GM04504 (cell line): ENCODE measurements at places on chromosomes 11 and 22.

GRCh38 chr11:12682737-12683500, 8.7 kb downstream of the TEAD1 start:
- DNase-seq, result no peak

GRCh38 chr11:120057595-120058581, 80.0 kb downstream of the TRIM29 start:
- DNase-seq, result no peak

DNA sequence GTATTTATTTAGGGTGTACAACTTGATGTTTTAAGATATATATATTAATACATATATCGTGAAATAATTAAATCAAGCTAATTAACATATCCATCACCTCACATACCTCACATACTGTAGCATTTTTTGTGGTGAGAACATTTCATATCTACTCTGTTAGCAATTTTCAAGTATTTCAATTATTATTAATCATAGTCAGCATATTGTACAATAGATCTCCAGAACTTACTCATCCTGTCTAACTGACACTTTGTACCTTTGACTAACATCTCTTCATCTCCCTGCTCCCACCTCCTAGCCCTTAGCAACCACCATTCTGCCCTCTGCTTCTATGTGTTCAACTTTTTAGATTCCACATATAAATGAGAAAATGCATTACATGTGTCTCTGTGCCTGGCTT, 108.4 kb downstream of the BARX2 start:
- DNase-seq, result no peak

GRCh38 chr11:70849031-70849430, 403.3 kb downstream of the SHANK2 start:
- DNase-seq, result no peak

DNA sequence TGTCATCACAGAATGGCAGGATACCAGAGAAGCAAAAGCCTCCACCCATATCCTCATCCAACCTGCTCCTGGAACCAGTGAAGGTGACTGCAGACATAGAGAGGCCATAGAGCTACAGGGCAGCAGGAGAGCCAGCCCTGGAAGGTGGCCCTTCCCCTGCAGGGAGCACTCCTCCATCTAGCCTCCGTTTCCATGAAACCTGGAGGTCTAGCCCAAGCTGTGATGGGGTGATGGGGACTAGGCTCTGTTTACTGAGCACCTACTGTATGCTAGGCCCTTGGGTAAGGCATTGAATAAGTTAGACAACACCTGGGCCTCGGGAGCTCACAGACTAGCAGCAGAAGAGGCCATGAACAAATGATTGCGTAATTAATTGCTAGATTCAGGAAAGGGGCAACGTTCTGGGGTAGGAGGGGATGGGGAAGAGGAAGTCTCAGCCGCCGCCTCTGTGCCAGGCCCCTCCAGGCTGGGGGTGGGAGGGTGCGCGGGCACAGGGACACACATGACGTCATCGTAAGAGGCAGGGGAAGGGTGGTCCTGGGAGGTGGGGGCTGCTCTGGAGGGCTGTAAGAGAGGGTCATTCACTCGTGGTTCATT, 784 bp upstream of the SYNGR1 start:
- no peak for DNase-seq

GRCh38 chr11:2846056-2846455, 39.5 kb downstream of the CDKN1C start:
- no peak for DNase-seq

- DNase-seq, result no peak
Measured at GRCh38 chr11:848380-848931, 5.8 kb downstream of the TSPAN4 start.

DNA sequence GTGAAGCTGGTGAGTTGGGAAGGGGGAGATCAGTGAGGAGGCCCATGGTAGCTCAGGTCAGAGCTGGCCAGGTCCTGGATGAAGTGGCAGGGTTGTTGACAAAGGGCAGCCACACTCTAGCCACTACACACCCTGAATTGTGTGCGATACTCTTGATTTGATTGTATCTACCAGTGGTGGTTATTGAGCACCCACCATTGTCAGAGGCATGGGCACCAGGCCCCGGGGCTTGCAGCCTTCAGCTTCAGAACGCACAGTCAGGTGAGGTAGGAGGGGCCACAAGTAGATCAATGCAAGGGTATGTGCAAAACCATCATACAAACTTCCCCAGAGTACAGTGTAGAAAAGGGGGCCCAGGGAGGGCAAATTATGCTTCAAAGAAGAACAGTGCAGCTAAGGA, 38.1 kb downstream of the MICAL2 start:
- DNase-seq, result no peak

GRCh38 chr11:8988329-8989234, 15.2 kb downstream of the NRIP3 start:
- no peak for DNase-seq

DNA sequence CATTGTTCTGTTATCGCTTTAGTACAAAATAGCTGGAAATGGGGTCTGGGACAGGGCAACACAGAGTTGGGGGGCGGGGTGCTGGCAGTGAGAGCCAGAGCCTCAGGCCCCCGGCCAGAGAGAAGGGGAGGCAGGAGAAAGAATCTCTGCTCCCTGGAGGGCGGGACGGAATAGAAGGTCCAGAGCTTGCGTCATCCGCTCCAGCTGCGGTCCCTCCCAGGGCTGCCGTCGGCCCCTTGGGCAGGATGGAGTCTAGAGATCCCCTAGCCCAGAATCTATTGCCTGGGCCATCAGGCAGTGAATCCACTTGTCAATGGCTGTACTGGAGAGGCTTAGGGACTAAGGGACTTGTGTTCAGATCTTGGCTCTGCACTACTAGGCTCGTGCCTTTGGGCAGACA, 5.0 kb downstream of the TP53I11 start:
- no peak for DNase-seq

DNA sequence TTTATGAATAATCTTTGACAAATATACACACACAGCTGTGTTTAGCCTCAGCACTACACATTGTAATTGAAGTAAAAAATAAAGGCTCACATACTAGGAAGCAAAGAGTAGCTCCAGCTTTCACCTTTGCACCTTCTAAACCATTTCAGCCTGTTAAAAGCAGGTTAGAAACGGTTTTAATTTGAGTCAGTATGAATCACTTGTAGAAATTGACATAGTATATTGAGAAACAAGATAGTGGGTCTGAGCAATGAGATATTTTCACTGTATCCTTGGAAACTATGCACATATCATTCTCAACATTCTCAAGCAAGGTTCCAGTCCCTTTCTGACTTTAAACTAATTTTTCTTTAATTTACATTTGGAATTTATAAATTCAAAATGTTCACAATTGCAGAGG, 380.3 kb downstream of the AASDHPPT start:
- DNase-seq, result peak; percentile 32

DNA sequence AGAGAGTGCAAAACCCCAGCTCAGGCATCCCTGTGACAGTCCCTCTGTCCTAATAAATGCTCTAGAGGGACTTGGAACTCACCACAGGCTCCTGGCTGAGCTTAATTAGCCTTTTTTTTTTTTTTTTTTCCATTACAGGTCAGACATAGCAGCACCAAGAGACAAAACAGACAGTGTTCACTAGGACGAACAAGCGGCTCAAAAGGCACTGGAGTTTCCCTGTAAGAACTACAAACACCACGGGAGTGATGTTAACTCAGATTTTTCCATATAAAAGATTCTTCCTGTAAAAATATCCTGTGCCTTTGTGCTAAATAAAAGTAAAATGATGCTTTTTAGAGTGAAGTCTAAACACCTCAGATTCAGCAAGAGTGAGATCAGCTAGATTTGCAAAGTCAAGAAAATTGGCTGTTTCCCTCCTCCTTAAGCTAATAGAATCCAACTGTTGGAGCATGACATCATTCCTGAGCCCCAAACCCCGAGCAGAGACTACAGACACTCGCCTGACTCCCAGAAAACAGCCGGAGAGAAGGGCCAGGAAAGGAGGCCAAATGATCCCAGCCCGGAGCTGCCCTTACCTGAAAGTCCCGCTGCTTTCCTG, 101.0 kb upstream of the AKIP1 start:
- DNase-seq, result no peak

- no peak for DNase-seq
Measured at GRCh38 chr11:56819916-56820315, 71.4 kb upstream of the OR9G4 start.

DNA sequence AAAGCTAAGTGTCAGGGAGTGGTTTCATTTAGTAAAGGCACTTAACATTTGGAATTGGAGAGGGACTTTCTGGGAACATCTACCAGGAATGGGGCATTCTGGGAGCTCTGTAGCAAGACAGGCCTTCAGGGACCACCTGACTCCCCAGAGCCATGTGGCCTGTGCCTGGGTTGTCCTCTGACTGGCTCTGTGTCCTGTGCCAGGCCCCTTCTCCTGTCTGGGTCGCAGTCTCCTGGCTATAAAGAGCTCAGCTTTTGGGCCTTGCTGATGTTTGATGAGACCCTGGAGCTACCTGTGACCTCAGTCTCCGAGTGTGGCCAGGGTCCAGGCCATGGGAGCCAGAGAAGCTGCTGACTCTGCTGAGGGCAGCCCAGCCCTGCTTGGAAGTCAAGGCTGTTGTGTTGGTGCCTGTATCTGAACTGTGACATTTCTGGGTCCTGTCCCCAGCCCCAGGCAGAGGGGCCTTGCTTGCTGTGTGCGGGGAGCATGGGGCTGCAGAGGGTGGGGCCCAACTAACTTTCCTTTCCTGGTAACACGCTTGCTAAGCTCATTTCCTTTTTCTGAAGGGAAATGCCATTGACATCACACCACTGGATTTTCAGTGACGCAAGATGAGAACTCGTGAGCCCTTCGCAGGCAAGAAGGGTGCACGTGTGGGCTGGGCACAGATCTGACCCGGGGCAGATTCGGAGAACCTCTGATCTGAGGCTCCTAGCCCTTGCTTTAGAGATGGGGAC, 41.3 kb downstream of the LRRC32 start:
- DNase-seq, result no peak

GRCh38 chr11:75107187-75107586, 10.5 kb upstream of the OR2AT4 start:
- no peak for DNase-seq

DNA sequence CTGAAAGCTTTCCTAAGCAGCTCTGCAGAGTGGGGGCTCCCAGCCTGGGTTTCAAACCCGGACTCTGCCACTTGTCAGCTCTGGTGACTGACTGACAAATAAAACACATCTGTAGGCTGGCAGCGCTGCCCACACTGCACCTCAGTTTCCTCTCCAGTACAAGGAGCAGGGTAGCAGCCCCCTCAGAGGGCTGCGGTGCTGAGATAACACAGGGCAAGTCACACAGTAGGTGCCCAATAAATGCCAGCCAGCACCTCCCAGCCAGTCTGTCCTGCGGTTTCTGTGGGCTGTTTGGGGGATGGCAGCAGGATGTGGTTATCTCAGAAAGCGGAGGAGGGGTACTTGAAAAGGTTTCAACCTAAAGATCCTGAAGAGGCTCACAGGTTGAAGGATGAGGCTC, 1.5 kb downstream of the SYT12 start:
- no peak for DNase-seq

GRCh38 chr22:27603800-27604144, 197.8 kb downstream of the MN1 start:
- no peak for DNase-seq

DNA sequence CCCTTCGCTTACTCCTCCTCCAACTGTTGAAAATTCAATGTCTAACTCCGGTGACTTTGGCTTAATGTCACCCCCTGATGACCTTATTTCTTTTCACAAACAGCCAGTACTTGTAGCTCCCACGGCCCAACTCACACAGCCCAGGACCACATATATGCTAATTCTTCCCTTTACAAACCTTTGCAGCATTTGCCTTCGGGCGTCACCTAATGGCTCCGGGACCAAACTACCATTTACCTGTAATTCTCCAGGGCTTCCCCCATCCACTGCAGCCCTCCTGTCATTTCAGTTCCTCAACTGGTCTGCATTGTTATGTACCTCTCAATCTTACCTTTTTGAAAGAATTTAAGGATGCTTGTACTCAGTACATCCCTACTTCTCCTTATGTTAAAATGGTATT, 29.8 kb upstream of the OR56B4 start:
- DNase-seq, result no peak

- no peak for DNase-seq
Measured at GRCh38 chr22:30183271-30183670, 63.3 kb downstream of the LIF start.

DNA sequence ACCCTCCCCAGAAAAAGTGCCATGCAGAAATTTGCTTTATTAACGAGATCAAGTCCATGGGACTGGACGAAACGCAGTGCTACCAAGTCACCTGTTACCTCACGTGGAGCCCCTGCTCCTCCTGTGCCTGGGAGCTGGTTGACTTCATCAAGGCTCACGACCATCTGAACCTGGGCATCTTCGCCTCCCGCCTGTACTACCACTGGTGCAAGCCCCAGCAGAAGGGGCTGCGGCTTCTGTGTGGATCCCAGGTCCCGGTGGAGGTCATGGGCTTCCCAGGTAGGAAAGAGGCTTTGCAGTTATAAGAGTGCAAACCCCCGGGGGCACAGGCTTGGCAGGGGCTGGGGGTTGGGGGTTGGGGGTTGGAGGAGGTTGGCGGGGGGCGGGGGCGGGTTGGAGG, 4.2 kb downstream of the APOBEC3H start:
- no peak for DNase-seq

DNA sequence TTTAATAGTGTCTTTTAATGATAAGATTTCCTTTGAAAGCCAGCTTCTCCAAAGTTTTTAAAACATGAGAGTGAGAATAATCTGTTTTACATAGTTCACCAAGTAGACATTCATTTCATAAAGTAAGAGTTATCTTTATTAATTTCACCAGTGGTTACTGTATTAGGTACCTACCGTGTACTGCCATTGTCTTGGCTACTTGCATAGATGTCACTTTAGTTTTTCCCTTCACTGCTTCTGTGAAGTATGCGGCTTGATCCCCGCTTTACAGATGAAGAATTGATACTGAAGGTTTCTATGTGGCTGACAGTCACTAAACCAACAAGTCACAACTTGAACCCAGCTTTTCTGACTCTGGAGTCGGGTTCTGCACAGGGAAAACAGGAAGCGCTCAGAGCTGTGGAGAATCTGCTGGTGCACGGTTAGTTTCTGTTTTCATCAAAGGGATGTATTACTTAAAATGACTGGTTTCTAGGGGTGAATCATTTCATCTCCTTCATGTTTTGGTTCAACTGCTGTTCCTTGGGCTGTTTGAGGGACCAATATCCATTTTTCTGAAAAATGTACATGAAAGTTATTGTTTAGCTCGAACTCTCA, 39.3 kb upstream of the MYO18B start:
- DNase-seq, result no peak

GRCh38 chr11:15675683-15676082, 561.0 kb downstream of the INSC start:
- no peak for DNase-seq
